Hematopoietic multipotent progenitor cell (in vitro differentiated cells): ENCODE measurements at places on chromosomes 7 and 10. TPM values are rescaled to one million over a fixed set of nuclear protein-coding genes. Genes with fewer than 3 reads are reported as not detected.

DNA sequence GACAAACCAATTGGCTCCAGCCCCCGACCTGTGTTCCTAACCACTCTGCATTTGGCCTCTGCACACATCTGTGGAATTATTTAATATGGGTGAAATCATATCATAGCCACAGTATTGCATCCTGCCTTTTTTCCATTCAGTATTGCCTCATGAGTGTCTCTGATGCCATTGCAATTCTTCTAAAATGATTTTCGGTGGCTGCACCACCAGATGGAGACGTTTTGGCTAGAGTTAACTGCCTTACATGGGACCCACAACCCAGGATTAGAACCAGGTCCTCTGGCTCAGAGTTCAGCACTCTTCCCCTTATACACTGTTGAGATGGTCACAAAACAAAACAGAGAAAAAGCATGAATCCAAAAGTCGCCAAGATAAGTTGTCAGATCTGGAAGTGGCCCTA, 180.8 kb downstream of the EMX2 start:
- DNase-seq, result no peak

CFAP69 gene
- 2.4 TPM for total RNA-seq

HOXA5 gene
- 30.4 TPM for total RNA-seq

CNTNAP2 gene
- total RNA-seq, result 0.54 TPM

GRCh38 chr10:14684354-14684753, 90.3 kb downstream of the FAM107B start:
- no peak for DNase-seq

ATXN7L1 gene
- 7.8 TPM for total RNA-seq

DNA sequence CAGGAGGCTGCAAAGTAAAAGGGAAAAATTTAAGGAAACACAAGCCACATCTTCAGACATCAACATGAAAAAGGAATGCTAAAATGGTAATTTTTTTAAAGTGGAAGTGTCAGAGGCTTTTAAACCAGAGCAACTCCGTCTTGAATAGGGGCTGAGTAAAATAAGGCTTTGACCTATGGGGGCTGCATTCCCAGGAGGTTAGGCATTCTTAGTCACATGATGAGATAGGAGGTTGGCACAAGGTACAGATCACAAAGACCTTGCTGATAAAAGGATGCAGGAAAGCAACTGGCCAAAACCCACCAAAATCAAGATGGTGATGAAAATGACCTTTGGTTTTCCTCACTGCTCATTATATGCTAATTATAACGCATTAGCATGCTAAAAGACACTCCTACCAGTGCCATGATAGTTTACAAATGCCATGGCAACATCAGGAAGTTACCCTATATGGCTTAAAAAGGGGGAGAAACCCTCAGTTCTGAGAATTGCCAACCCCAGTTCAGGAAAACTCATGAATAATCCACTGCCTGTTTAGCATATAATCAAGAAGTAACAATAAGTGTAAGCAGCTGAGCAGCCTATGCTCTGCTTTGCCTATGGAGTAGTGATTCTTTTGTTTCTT, 128.3 kb downstream of the SKAP2 start:
- DNase-seq, result no peak

- no peak for DNase-seq
Measured at GRCh38 chr10:30467651-30468338, 33.8 kb downstream of the MAP3K8 start.
